ENCODE measurements at places on chromosomes 13 and 19. TPM values are rescaled to one million over a fixed set of nuclear protein-coding genes. Genes with fewer than 3 reads are reported as not detected.

Gene GNG8
- total RNA-seq: not detected

DNA sequence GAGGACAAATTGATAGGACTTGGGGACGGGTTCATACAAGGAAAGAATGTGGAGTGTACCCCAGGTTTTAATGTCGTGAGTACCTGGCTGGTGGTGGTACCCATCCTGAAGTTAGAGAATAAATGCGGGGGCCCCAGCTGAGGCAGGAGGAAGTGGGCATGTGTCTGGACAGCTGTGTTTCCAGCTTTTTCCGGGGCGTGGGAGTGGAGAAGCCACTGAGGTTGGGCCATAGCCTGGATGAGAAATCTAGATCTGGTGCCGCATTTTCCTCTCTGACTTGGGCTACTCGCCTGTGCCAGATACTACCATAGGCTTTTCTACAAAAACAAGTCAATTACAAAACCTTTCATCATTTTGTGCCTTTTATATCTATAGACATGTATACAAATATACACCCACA is 147.4 kb downstream of the STK24 start:
- no peaks in the 10 kb centered on the region for H3K27me3 ChIP-seq
- peak overlapping the region; percentile 34 for H3K27ac ChIP-seq
- H3K36me3 ChIP-seq: peaks cover 38% of the 10 kb centered on the region
- peaks cover 15% of the 10 kb centered on the region for H3K4me1 ChIP-seq

Gene KLK3
- total RNA-seq: not detected

DNA sequence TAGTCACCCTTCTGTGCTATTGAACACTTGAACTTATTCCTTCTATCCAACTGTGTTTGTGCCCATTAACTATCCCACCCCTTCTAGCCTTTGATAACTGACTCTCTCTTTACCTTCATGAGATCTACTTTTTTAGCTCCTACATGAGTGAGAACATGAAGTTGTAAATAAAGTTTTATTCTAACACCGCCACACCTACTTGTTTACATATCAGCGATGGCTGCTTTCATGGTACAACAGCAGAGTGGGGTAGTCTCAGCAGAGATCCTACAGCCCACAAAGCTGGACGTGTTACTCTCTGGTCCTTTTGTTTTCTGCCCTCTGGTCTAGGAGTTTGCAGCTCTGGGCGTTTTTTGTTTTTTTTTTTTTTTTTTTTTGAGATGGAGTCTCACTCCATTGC is 23.7 kb downstream of the VSTM1 start:
- H3K27ac ChIP-seq: no peak overlapping the region
- DNase-seq: no peak
- peaks cover 7% of the 10 kb centered on the region for H3K4me1 ChIP-seq

Gene ADPRHL1
- 8.8 TPM for total RNA-seq

DNA sequence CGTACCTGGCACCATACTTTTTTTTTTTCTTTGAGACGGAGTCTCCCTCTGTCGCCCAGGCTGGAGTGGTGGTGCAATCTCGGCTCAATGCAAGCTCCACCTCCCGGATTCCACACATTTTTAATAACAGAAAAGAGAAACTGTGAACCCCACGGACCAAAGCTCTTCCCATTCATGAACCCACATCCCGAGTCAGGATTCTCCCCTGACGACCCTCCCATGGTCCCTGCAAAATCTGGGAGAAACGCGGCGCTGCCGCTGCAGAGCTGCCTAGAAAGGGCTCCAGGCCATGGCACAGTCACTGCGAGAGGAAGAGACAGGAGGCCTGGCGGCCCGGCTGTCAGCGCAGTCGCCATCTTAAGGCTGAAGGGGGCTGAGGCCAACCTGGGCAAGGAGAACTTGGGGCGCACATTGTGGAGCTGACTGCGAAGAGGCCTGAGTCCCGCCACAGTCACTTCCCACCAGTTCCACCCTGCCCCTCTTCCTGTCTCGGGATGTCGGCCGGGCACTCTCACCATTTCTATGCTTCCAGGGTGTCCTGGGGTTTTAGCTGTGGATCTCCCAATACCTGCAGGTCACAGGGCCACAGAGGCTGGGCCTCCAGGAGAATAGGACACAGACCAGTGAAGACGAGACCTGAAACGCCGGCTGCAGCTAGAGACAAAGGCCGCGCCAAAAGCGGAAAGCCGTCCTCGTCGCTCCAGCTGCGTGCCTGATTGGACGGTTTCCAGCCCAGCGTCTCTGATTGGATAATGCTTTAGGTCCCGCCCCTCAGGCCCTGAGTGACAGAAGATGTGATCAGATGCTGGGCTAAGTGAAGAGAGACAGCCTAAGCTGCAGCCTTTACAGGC is 71.0 kb downstream of the ZNF486 start:
- H3K36me3 ChIP-seq: peaks cover 2% of the 10 kb centered on the region
- peak overlapping the region; percentile 95 for H3K4me3 ChIP-seq
- peak overlapping the region; percentile 98 for H3K27ac ChIP-seq
- no peak for DNase-seq
- peaks cover 7% of the 10 kb centered on the region for H3K4me1 ChIP-seq
- no peaks in the 10 kb centered on the region for H3K27me3 ChIP-seq

DNA sequence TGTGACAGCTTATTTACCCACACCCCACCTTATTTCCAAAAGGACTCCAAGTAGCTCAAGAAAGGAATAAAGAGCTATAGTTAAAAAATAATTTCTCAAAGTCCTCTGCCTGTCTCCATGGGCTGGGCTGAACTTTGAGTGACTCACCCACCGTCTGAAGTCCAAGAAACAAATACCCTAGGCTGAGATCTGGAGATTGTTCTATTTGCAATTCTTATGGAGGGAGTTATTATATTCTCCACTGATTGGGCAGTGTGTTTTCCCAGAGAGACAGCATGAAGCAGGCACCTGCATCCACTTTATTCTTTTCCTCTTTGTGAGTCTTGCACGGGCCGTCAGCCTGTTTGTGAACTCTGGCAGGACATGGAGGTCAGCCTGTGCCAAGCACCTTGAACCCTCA is 63.2 kb downstream of the SHISA2 start:
- DNase-seq: no peak
- peaks cover 35% of the 10 kb centered on the region for H3K4me1 ChIP-seq
- H3K27ac ChIP-seq: peak overlapping the region; percentile 5

Gene CRLF1
- total RNA-seq: 15.3 TPM

GRCh38 chr19:3968556-3969434 is 2.1 kb downstream of the DAPK3 start:
- no peaks in the 10 kb centered on the region for H3K27me3 ChIP-seq
- peaks cover 47% of the 10 kb centered on the region for H3K4me1 ChIP-seq
- H3K27ac ChIP-seq: peak overlapping the region; percentile 96
- DNase-seq: no peak
- H3K36me3 ChIP-seq: peaks cover 14% of the 10 kb centered on the region

Gene GRIK5
- 0.37 TPM for total RNA-seq

GRCh38 chr19:58569943-58570670 is 3.0 kb downstream of the MZF1 start:
- no peak overlapping the region for H3K4me3 ChIP-seq
- H3K27ac ChIP-seq: no peak overlapping the region
- peak; percentile 52 for DNase-seq
- H3K36me3 ChIP-seq: no peaks in the 10 kb centered on the region

DNA sequence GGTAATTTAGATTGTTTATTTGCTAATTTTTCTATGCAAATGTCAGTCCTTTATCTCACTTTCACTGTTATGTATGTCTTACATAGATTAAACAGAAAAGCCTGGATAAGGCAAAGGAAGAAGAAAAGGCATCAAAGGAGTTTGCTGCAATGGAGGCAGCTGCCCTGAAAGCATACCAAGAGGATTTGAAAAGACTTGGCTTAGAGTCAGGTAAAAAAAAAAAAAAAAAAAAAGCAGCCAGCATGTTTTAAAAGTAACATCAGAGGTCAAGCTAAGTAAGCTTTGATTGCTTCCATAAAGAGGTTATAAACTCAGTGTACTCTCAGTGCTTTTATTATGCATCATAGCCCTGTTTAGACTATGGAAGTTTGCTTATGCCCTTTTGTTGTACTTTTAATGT is 3.8 kb downstream of the WBP4 start:
- H3K36me3 ChIP-seq: peaks cover 9% of the 10 kb centered on the region
- no peaks in the 10 kb centered on the region for H3K27me3 ChIP-seq
- H3K4me1 ChIP-seq: peaks cover 35% of the 10 kb centered on the region
- peak overlapping the region; percentile 100 for H3K27ac ChIP-seq
- no peak overlapping the region for H3K4me3 ChIP-seq
- no peak for DNase-seq

GRCh38 chr13:111937777-111938311 is 129.1 kb upstream of the SOX1 start:
- H3K27ac ChIP-seq: no peak overlapping the region
- no peak overlapping the region for H3K4me3 ChIP-seq
- H3K27me3 ChIP-seq: peaks cover 25% of the 10 kb centered on the region
- no peaks in the 10 kb centered on the region for H3K36me3 ChIP-seq

Gene STOML3
- total RNA-seq: not detected

Gene KIR3DL2
- total RNA-seq: not detected

Gene PGLYRP1
- total RNA-seq: not detected

DNA sequence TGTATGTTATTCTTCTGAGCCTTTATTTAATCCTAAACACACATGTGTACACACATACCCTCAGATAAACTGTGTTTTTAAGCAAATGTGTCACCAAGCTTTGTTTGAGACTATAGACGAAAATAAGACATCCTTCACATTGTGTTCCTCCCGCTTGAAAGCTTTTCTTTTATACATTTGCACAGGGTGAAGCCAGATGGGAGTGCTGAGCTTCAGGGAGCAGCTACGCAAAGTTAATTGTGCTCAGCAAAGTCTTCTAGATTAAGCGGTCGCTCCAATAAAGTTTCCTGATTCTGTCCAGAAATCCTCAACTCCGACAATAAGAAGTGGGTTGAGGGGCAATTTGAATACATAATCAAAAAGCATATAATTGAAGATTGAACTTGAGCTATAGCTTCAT is 117.2 kb upstream of the ARGLU1 start:
- no peak overlapping the region for H3K27ac ChIP-seq
- peaks cover 9% of the 10 kb centered on the region for H3K27me3 ChIP-seq
- H3K4me1 ChIP-seq: no peaks in the 10 kb centered on the region

DNA sequence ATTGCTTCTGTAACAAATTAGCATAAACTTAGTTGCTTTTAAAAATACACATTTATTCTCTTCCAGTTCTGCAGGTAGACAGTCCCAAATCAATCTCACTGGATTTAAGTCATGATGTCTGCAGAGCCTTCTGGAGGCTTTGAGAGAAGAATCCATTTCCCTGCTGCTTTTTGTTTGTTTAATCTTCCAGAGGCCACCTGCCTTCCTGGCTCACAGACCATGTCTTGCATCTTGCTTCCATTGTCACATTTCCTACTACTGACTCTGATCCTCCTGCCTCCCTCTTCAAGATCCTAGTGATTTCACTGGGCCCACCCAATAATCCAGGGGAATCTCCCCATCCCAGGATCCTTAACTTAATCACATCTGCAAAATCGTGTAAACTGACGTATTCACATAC is 473.3 kb downstream of the ITGBL1 start:
- no peak for DNase-seq
- H3K36me3 ChIP-seq: no peaks in the 10 kb centered on the region
- H3K4me1 ChIP-seq: peaks cover 9% of the 10 kb centered on the region
- H3K27ac ChIP-seq: no peak overlapping the region

DNA sequence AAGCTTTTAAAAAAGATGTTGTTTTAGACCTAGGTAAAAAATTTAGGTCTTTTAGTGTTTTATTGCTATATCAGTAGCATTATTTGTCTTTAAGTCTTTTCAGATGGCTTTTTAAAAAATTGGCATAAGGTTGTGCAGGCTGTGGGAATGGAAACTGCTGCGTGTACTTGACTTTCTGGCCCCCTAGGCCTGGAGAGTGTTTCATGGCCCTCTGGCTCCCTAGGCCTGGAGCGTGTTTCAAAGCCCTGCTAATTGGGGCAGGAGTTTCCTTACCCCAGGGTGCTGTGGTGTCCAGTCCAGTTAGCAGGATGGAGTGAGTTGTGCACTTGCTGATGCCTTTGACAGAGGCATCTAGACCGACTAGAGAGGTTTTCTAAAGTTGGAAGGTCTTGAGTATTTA is 23.8 kb downstream of the PRAM1 start:
- peaks cover 21% of the 10 kb centered on the region for H3K4me1 ChIP-seq
- no peaks in the 10 kb centered on the region for H3K27me3 ChIP-seq
- no peak overlapping the region for H3K27ac ChIP-seq
- H3K36me3 ChIP-seq: peaks cover 28% of the 10 kb centered on the region
- no peak overlapping the region for H3K4me3 ChIP-seq
- peak; percentile 5 for DNase-seq

Gene ZNF566
- total RNA-seq: 14.6 TPM

- no peak for DNase-seq
- peaks cover 37% of the 10 kb centered on the region for H3K4me1 ChIP-seq
- no peaks in the 10 kb centered on the region for H3K27me3 ChIP-seq
- H3K4me3 ChIP-seq: peak overlapping the region; percentile 93
- H3K36me3 ChIP-seq: peaks cover 46% of the 10 kb centered on the region
Observed at GRCh38 chr19:57351867-57352266, 796 bp downstream of the ZNF304 start.

Gene RFPL4A
- not detected for total RNA-seq

Gene SLC10A2
- not detected for total RNA-seq

DNA sequence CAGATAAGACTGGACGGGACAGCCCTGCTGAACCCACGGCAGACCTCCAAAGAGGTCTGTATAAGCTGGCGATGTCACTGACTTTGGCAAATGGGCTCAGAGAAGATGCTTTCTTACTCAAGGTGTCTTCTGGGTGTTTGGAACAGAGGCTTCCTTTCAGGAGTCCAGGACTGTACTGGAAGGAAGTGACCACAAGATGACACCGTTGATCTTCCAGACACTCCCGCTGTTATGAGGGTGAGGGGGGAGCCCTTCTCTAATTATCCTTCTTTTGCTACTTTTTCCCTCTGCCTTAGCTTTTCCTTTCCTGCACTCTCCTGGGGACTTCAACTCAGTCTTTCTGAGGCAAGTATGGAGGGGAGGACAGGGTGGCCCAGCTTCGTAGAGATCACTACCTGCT is 65.2 kb upstream of the ZNF599 start:
- H3K27me3 ChIP-seq: peaks cover 16% of the 10 kb centered on the region
- H3K36me3 ChIP-seq: peaks cover 2% of the 10 kb centered on the region
- no peak for DNase-seq
- H3K4me3 ChIP-seq: no peak overlapping the region
- no peak overlapping the region for H3K27ac ChIP-seq

DNA sequence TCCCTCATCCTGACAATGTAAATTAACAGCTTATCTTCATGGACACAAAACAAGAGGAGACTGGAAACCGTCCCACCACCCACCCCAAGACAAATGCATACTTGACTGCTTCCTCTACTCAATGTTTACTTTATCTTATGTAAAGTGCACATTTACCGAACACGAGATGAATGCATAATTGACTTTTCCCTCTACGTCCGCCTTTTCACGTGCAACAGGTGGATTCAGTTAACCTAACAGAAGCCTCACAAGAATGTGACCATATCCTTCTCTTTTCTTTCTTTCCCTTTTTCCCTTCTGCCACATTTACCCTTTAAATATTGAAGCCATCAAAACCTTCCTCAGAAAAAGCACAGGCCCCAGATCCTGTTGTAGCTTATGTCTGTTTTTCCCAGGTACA is 468.0 kb downstream of the UQCRFS1 start:
- peaks cover 24% of the 10 kb centered on the region for H3K27me3 ChIP-seq
- DNase-seq: no peak
- no peaks in the 10 kb centered on the region for H3K36me3 ChIP-seq
- no peak overlapping the region for H3K4me3 ChIP-seq
- no peak overlapping the region for H3K27ac ChIP-seq

Gene SPRY2
- 11.2 TPM for total RNA-seq

Measured in chondrocyte (in vitro differentiated cells).